ENCODE measurements at places on chromosomes 13 and 19. TPM values are rescaled to one million over a fixed set of nuclear protein-coding genes. Genes with fewer than 3 reads are reported as not detected.

GRCh38 chr19:22523940-22524339 is 101.8 kb upstream of the ZNF98 start:
- H3K4me3 ChIP-seq = no peak overlapping the region
- H3K36me3 ChIP-seq = no peaks in the 10 kb centered on the region
- no peaks in the 10 kb centered on the region for H3K4me1 ChIP-seq
- H3K27ac ChIP-seq = no peak overlapping the region
- H3K27me3 ChIP-seq = no peaks in the 10 kb centered on the region
- no peak for DNase-seq

Gene SEMA6B
- total RNA-seq = 2.4 TPM

DNA sequence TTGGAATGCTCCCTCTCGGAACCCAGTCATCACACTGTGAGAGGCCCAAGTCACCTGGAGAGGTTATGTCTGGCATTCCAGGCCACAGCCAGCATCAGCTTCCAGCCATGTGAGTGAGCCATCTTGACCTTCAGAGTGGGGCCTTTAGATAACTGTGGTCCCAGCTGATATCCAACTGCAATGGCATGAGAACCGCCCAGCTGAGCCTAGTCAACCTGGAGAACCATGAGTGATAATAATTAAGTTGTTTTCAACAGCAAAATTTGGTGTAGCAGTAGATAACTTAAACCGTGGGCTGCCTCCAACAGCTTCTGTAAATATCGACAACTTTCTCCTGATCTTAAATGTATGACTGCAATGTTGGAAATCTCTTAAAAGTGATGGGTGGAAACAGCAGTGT is 24.6 kb downstream of the DYRK1B start:
- H3K4me1 ChIP-seq = no peaks in the 10 kb centered on the region
- no peak for DNase-seq
- H3K27ac ChIP-seq = no peak overlapping the region
- H3K27me3 ChIP-seq = no peaks in the 10 kb centered on the region
- H3K4me3 ChIP-seq = no peak overlapping the region
- H3K36me3 ChIP-seq = no peaks in the 10 kb centered on the region

DNA sequence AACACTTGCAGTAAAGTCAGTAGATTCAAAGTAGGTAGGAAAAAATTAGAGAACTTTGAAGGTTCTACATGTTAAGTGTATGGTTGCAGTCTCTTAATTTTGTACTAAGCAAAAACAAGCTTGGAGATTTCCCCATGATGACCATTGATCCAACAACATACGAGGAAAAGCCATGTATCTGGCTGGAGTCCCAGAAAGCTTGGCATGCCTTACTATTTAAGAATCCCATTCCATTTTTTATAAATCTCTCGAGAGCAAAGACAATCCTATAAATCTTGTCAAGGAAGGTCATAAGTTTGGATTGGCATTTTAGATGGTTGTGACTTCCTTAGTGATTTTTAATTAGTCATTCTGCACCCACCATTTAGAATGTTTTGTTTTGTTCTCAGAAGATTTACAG is 495.9 kb downstream of the GPC5 start:
- no peak overlapping the region for H3K27ac ChIP-seq
- H3K4me3 ChIP-seq = no peak overlapping the region
- H3K4me1 ChIP-seq = no peaks in the 10 kb centered on the region
- no peak for DNase-seq
- H3K27me3 ChIP-seq = no peaks in the 10 kb centered on the region

Gene GPR12
- total RNA-seq = 0.39 TPM

- H3K27ac ChIP-seq = no peak overlapping the region
- H3K4me1 ChIP-seq = no peaks in the 10 kb centered on the region
- no peaks in the 10 kb centered on the region for H3K36me3 ChIP-seq
- no peak for DNase-seq
- H3K27me3 ChIP-seq = no peaks in the 10 kb centered on the region
These were observed 227.3 kb downstream of the POU4F1 start for GRCh38 chr13:78376033-78376432.

DNA sequence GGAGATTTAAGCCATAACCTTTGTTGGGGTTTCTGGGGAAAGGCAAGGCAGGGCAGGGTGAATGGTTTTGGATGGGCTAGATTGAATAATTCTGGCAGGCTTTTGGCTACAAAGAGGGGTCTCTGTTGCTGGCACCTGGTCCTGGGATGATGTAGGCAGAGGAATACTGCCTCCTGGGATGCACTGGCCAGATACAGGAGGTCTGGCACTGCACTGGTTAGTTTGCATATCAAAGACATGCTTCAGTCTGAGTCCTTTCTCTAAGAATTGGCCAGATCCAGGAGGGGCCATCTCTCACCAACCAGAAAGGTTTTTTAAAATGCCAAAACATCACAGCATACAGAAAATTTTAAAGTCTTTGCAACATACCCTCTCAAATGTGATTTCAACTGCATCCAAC is 8.0 kb upstream of the MEDAG start:
- H3K4me1 ChIP-seq = no peaks in the 10 kb centered on the region
- no peak for DNase-seq
- H3K27ac ChIP-seq = peak overlapping the region; percentile 81
- no peaks in the 10 kb centered on the region for H3K36me3 ChIP-seq
- no peak overlapping the region for H3K4me3 ChIP-seq
- H3K27me3 ChIP-seq = no peaks in the 10 kb centered on the region

DNA sequence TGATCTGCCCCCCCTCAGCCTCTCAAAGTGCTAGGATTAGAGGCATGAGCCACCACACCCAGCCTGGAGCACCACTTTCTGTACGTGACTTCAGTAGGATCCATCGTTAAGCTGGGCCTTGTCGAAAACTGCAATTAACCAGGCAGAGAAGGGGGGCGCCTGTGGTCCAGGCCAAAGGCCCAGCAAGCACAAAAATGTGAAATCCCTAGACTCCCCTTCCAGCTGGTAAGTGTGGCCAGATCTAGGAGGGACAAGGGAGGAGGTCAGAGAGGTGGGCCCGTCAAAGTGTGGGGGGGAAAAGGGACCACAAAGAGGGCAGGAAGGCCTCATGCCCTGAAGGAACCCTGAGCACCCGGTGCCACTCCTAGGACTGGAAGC is 13.8 kb downstream of the DDX39A start:
- no peaks in the 10 kb centered on the region for H3K27me3 ChIP-seq
- H3K27ac ChIP-seq = peak overlapping the region; percentile 91
- peaks cover 16% of the 10 kb centered on the region for H3K4me1 ChIP-seq
- H3K36me3 ChIP-seq = peaks cover 96% of the 10 kb centered on the region

DNA sequence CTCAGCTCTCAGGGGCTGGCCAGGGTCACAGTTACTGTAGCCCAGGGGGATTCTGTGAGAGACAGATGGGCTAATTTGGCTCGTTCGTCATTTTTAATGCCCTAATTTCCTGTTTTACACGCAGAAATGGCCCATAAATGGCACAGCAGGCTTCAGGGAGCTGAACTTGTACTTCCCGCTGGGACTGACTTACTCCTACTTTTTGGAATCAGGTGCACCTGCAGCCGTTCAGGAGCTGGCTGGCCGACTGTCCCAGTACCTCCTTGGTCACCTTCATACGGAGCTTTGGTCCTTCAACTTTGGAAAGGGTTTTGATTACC is 62.4 kb upstream of the URI1 start:
- H3K27ac ChIP-seq = no peak overlapping the region
- no peaks in the 10 kb centered on the region for H3K4me1 ChIP-seq
- no peaks in the 10 kb centered on the region for H3K36me3 ChIP-seq
- no peak for DNase-seq
- no peak overlapping the region for H3K4me3 ChIP-seq

DNA sequence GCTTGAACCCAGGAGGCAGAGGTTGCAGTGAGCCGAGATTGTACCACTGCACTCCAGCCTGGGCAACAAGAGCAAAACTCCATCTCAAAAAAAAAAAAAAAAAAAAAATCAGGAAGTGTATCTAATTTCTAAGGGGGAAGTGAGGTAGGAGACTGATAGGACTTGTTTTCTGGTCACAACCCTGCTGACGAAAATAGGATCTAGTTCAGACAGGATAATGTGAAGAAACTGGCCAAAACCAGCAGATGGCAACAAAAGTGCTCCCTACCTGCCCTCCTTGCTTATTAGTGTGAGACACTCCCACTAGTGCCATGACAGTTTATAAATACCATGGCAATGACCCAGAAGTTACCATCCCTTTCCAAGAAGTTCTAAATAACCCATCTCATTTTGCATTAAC is 36.0 kb upstream of the KPNA3 start:
- no peaks in the 10 kb centered on the region for H3K4me1 ChIP-seq
- H3K27me3 ChIP-seq = no peaks in the 10 kb centered on the region
- no peak overlapping the region for H3K4me3 ChIP-seq
- H3K27ac ChIP-seq = no peak overlapping the region
- no peak for DNase-seq
- no peaks in the 10 kb centered on the region for H3K36me3 ChIP-seq

- no peaks in the 10 kb centered on the region for H3K4me1 ChIP-seq
- no peak overlapping the region for H3K27ac ChIP-seq
- H3K27me3 ChIP-seq = peaks cover 50% of the 10 kb centered on the region
- no peak for DNase-seq
These were observed 31.5 kb upstream of the HIF3A start for GRCh38 chr19:46265217-46265828.

DNA sequence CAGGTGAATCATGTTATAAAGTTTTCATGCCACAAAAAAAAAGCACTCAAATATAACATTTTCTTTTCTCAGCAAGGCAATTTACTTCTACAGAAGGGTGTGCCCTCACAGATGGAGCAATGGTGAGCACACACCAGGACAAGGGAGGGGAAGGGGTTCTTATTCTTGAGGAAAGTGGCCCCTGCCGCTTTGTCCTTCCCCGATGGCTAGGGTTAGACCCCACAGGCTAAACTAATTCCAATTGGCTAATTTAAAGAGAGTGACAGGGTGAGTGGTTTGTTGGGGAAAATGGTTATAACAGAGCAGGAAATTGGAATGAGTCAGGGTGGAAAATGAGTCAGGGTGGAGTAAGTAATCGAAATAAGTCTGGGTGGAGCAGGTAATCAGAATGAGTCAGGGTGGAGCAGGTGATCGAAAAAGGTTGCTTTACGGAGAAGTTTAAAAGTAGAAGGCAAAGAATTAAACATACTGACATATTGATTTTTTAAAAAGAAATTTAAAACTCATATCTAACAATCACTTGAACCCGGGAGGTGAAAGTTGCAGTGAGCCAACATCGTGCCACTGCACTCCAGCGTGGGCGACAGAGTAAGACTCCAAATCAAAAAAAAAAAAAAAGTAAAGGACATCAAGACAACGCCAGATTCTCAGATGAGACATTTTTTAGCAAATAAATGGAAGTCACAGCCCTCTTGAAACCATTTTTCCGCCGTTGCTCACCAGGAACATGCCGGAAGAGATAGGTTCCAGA is 813 bp downstream of the ZNF562 start:
- DNase-seq = no peak
- peak overlapping the region; percentile 69 for H3K4me3 ChIP-seq
- H3K27ac ChIP-seq = peak overlapping the region; percentile 93
- peaks cover 3% of the 10 kb centered on the region for H3K4me1 ChIP-seq
- no peaks in the 10 kb centered on the region for H3K27me3 ChIP-seq
- no peaks in the 10 kb centered on the region for H3K36me3 ChIP-seq

Gene RNF113B
- total RNA-seq = not detected

Gene THSD8
- total RNA-seq = not detected

GRCh38 chr19:16060294-16060693 is 16.0 kb upstream of the TPM4 start:
- no peaks in the 10 kb centered on the region for H3K4me1 ChIP-seq
- H3K27ac ChIP-seq = no peak overlapping the region
- H3K36me3 ChIP-seq = no peaks in the 10 kb centered on the region
- DNase-seq = no peak
- H3K27me3 ChIP-seq = no peaks in the 10 kb centered on the region

DNA sequence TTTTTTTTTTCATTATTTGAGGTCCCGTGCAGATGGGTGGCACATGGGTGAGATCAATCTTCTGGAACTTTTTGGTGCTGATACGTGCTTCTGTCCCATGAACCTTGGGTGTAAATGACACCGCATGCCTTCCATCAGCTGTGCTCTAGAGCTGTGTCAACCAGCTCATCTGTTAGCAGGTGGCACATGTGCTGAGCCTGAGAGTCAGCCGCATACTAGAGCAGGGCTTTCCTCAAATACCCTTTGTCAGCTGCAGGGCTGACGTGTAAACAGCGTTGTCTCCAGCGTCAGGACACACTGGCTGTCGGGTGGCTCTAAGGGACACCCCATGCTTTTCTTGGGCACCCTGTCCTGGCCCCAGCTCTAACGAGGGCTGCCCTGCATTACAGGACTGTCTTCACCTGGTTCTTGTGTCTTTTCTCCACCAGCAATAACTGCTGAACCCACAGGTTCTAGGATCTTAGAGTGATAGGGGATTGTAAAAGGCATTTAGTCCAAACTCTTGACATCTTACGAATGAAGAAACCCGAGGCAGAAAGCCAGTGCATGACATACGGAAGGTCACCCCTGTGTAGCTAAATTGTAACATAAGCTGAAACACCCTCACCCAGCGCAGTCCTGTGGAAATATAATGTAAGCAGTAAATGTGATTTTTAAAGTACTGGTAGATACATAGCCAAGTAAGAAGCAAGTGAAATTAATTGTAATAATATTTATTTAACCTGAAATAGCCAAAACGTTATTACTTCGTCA is 119.5 kb downstream of the LRCH1 start:
- H3K4me1 ChIP-seq = peaks cover 11% of the 10 kb centered on the region
- no peak overlapping the region for H3K4me3 ChIP-seq
- peaks cover 4% of the 10 kb centered on the region for H3K36me3 ChIP-seq
- no peak for DNase-seq
- H3K27me3 ChIP-seq = no peaks in the 10 kb centered on the region

GRCh38 chr19:35226748-35227147 is 1.8 kb downstream of the FAM187B start:
- H3K4me1 ChIP-seq = no peaks in the 10 kb centered on the region
- H3K4me3 ChIP-seq = no peak overlapping the region
- H3K27ac ChIP-seq = no peak overlapping the region
- H3K27me3 ChIP-seq = no peaks in the 10 kb centered on the region
- no peaks in the 10 kb centered on the region for H3K36me3 ChIP-seq

- peaks cover 24% of the 10 kb centered on the region for H3K4me1 ChIP-seq
- peak overlapping the region; percentile 20 for H3K4me3 ChIP-seq
- H3K27me3 ChIP-seq = no peaks in the 10 kb centered on the region
- H3K36me3 ChIP-seq = peaks cover 45% of the 10 kb centered on the region
These were observed 17.3 kb downstream of the PLD3 start for GRCh38 chr19:40365613-40366401.

Gene DLL3
- total RNA-seq = not detected

- no peaks in the 10 kb centered on the region for H3K36me3 ChIP-seq
- H3K27ac ChIP-seq = peak overlapping the region; percentile 92
These were observed 31.2 kb upstream of the KLF2 start for GRCh38 chr19:16293118-16294091.

GRCh38 chr13:29513002-29513980 is 82.2 kb downstream of the SLC7A1 start:
- H3K36me3 ChIP-seq = no peaks in the 10 kb centered on the region
- DNase-seq = no peak
- H3K4me3 ChIP-seq = no peak overlapping the region
- no peaks in the 10 kb centered on the region for H3K4me1 ChIP-seq
- H3K27me3 ChIP-seq = no peaks in the 10 kb centered on the region

Gene UBL5
- 486 TPM for total RNA-seq

DNA sequence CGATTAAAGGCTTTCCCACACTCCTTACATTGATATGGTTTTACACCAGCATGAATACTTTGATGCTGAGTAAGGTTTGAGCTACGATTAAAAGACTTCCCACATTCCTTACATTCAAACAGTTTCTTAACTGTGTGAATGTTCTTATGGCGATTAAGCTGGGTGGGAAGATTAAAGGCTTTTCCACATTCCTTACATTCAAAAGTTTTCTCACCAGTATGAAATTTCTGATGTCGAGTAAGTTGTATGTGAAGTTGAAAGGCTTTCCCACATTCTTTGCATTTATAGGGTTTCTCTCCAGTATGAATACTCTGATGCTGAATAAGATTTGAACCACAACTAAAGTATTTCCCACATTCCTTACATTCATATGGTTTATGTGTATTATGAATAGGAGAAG is 20.0 kb downstream of the ZNF780B start:
- peaks cover 53% of the 10 kb centered on the region for H3K36me3 ChIP-seq
- DNase-seq = no peak
- no peak overlapping the region for H3K4me3 ChIP-seq
- H3K27ac ChIP-seq = no peak overlapping the region

Measured in tibial nerve (tissue), 4 donors.